Heart right ventricle (tissue), 16 donors: ENCODE measurements at places on chromosomes 4 and X.

DNA sequence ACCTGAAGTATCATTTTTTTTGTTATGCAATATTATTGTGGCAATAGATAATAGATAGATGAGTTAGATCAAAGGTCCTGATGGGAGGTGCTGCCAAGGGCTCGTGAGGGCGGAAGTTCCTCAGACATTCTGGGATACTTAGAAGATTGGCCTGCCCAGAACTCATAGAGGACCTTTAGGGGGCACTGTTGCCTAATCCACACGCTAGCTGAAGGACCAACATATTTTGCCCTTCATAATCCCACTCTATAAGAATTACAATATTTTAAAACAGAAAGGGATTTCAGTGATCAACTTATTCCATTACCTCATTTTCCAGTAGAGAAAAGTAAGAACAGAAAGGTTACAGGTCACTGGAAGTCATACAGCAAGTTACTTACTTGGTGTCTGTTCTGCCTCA, 22.9 kb upstream of the COX7B2 start:
- DNase-seq, result peak; percentile 32

- no peak for DNase-seq
Measured at GRCh38 chr4:20544645-20545044, 155.6 kb upstream of the PACRGL start.

DNA sequence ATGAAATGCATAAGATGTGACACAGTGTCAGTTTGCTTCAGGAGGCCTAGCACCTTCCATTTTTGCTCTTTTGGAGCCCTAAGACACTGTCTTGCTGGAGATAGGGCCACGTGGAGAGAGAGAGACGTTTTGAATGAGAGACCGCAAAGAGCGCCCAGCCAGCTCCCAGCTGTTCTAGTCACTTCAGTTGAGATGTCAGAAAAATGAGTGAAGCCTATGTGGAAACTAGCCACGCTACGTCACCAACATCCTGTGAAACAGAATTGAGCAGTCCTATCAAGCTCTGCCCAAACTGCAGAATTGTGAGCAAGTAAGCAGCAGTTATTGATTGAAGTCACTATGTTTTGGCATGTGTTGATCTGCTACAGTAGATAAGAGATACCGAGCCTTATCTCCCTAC, 13.1 kb downstream of the GPR82 start:
- DNase-seq, result no peak

DNA sequence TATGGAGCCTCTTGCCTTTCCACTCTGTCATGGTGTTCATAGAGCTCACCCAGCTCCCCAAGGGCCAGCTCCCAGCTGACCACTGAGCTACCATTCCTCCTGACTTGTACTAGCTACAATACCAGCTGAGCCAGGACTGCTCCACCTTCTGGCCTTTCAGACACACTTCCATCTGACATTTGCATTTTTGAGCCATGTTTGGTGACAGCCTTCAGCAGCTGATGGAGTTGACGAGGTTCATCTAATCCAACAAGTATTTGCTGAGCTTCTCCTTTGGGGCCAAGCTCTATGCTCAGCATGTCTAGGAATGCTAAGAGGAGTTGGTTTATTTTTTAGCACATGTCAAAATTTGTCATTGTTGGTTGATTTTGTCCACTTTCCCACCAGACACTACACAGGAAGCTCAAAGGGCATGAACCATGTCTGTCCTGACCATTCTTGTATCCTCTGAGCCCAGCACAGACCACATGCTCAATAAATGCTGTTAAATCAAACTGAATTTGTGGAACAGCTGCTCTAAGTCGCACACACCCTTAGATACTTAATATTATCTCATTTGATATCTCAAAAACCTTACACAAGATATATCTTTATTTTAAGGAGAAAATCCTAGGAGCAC, 142.6 kb upstream of the PPARGC1A start:
- DNase-seq, result peak; percentile 11

GRCh38 chrX:2483398-2484060, 17.2 kb downstream of the DHRSX start:
- no peak for DNase-seq

DNA sequence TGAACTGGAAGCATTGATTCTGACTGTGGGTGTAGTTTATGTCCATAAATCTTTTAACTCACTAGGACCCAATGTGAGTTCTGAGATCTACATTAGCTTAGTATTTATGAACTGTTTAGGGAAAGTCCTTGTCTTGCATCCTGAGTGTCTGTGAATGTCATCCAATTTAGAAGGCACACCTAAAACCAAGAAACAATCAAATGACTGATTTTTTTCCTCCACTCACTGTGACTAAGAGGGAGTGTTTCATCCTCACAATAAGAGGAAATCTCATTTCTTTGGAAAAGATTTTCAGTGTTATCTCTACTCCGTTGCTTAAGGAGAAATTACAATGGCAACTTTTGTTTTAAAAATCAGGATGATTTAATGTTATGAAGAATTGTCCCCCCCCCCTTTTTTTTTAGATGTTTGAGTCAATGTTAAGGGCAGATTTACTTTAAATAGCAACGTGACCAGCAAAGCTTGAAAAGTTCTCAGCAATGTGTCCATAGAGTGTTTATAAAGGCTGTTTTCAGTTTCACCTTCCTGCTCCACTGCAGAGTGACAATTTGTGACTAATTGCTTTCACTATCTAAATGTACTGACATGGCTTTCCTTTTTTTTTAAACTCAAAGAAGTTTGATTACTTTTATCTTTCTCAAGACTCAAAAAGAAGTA, 173.0 kb downstream of the SPCS3 start:
- no peak for DNase-seq

GRCh38 chr4:46399440-46399839, 9.5 kb upstream of the GABRA2 start:
- DNase-seq, result no peak
